NCI-H1436 treated with DMSO at 0.1 percent for 48 hours (cell line): ENCODE measurements at places on chromosomes 11 and 22.

DNA sequence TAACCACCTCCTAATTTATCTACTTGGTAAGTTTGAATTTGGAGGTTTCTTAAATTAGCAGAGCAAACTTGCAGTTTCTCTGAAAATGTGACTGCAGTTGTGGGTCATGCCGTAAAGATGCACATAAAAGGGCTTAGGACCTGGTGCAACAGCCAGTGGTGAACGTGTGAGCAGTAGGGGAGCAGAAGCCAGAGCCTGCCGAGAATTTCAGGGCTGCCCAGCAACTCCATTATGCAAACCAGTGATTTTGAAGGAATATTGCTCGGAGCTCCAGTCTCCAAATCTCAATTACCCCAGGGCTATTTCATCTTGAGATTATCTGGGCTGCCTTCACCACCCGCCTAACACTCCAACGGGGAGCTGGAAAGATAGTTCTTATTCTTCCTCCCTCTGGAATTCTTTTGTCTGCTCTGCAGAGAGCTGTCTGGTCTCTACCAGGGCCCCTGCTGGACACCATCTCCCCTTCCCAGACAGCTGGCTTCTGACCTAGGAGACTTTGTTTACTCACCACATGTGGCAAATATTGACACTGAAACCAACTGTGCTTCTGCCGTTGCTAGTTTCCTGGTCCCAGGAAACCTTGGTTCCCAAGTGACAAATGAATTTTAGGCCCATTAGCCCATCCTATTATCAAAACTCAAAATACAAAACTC, 93.9 kb downstream of the DSCAML1 start:
- DNase-seq = no peak

DNA sequence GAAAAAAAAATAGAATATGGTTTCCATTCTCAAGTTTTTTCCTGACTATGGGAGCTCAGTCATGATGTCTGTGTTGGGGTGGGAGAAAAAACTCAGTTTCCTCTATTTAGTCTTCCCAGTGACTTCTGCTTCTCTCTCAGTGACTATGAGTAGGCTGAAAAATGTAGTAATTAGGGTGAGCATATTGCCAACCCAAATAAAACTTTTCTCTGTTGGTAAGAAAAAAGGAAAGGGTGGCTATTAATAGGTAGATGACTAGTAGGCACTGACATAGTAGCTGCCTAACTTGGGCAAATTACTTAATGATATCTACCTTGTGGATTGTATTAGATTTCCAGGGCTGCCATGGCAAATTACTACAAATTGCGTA, 34.2 kb upstream of the BIRC3 start:
- DNase-seq = no peak

DNA sequence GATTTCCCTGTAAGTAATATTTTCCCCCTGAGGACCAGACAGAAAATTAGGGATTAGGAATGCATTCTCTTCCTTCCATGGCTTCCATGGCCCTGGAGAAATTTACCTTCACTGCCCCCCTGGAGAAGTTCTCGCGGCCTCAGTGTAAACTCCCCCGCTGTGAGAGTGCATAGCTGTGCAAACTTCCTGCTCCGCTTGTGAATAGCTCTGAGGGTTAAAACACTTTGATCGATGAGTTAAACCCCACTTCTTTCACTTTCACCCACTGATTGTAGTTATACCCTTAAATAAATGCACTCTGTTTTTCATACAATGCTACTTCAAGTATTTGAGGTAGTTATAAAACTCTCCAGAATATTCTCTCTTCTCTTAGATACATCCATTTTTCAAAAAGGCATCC, 190.8 kb downstream of the DSCAML1 start:
- no peak for DNase-seq

GRCh38 chr11:69094111-69094914, 45.6 kb downstream of the TPCN2 start:
- DNase-seq = no peak

- no peak for DNase-seq
Observed at GRCh38 chr11:127631974-127632373, 631.4 kb upstream of the KIRREL3 start.

GRCh38 chr11:57881647-57882046, 120.0 kb downstream of the CTNND1 start:
- no peak for DNase-seq

- no peak for DNase-seq
Observed at GRCh38 chr11:19800714-19801519, 88.3 kb downstream of the NAV2 start.

GRCh38 chr22:39498802-39499201, 3.3 kb upstream of the MIEF1 start:
- no peak for DNase-seq

GRCh38 chr11:34356130-34356529, 1.7 kb downstream of the ABTB2 start:
- no peak for DNase-seq

DNA sequence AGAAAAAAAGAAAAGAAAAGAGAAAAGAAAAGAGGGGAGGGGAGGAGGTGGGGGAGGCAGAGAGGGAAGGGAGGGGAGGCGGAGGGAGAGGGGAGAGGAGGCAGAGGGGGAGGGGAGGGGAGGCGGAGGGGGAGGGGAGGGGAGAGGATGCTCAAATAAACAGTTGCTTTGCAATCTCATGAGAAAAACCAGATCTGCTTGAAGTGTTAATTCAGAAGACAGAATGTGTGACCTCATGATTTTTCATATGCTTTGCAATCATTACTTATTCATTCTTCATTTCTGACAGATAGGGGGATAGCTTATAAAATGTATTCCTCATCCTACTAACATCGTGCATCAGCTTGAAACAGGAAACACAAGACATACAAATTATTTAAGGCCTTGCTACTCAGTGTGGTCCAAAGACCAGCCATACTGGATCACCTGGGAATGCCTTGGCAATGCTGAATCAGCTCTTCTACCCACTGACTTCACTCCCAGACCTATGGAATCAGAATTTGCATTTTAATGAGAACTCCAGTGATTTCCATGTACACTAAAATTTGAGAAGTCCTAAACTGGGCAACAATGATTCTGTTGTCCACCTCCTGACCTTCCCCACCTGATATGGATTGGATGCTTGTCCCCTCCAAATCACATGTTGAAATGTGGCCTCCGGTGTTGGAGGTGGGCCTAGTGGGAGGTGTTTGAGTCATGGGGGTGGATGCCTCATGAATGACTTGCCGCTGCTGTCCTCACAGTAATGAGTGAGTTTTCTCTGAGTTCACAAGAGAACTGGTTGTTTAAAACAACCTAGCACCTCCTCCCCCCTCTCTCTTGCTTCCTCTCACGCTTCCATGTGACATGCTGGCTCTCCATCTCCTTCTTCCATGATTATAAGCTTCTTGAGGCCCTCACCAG, 69.2 kb downstream of the CCDC34 start:
- DNase-seq = no peak

DNA sequence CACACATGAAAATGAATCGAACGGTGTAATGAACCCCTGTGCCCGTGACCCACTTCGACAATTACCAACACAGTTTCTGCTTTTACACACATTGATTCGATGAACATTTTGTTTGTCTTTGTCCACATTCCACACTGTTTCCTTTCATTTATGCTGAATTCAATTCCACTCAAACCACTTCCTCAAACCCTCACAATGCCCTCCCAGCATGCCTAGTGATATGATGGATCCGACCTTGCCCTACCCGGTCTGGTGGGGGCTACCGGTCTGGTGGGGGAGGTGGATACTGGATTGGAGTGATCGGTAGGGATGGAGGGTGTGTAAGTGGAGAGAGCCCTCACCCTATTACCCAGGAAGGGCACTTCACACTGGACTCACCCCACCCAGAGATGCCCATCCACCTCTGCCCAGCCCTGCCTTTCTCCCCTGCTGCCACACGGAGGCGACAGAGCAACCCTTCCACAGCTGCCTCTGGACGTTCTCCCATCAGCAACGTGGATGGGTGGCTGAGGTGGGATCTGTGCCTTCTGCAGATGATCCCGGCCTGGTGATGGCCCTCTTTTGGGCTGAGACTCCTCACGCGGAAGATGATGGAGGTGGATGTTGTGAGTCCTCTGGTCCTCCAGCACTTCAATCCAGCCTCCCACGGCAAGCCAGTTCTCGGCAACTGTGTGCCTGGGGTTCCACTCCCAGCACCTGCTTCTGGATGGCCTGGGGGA, 33.0 kb upstream of the P2RY2 start:
- DNase-seq = no peak

- DNase-seq = no peak
Observed at GRCh38 chr11:72569966-72570892, 104.0 kb downstream of the PDE2A start.

GRCh38 chr11:94455861-94456260, 37.8 kb downstream of the MRE11 start:
- DNase-seq = no peak

GRCh38 chr22:45565171-45565570, 62.5 kb downstream of the FBLN1 start:
- no peak for DNase-seq

GRCh38 chr11:45933131-45933831, 10.8 kb downstream of the LARGE2 start:
- no peak for DNase-seq

GRCh38 chr11:59172345-59173079, 580 bp downstream of the DTX4 start:
- DNase-seq = no peak

DNA sequence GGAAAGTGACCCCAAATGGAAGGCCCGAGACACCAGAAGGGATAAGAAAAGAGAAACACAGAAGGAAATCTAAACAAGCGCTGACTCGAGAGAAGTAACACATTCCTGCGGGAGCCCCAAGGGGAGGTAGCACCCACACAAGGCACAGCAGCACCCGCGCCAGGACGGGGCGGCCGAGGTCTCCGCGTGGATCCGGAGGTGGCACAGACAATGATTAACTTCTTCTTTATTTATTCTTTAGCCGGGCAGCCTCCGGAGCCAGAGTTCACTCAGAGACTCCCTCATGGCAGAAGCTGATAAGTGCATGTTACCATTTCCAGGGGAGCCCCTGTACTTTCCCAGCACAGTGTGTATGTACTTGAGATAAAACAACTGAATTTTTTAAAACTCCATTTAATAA, 5.1 kb downstream of the TOLLIP start:
- no peak for DNase-seq

DNA sequence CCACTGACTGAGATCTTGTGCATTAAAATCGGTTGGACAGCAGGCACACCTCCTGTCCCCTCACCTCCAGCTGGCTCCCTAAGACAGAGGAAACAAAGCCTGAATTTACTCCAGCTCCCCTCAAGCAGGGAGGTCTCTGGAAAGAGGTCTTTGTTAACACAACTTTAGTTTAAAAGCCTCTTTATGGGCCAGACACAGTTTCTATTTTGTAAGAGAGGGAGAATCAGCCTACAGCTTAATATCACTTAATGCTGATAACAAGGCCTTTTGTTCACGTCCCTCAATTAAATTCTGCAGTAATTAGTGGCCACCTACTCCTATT, 36.3 kb downstream of the PLEKHA7 start:
- no peak for DNase-seq

DNA sequence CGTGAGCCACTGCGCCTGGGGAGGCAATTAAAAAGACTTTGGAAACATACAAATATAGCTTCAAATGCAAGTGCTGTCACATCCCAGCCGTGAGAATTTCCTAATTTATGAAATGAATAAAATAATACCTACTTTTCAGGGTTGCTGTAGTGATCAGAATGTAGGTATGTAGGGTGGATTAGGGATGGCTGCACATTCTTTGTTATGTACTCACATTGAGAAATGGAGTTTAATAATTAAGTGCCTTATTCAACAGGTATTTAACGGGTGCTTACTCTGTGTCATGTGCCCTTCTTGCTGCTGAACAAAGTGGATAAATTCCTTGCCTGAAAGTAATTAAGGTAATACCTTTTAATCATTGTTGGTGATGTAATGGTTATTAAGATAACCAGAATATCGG, 37.0 kb downstream of the MMP7 start:
- no peak for DNase-seq

DNA sequence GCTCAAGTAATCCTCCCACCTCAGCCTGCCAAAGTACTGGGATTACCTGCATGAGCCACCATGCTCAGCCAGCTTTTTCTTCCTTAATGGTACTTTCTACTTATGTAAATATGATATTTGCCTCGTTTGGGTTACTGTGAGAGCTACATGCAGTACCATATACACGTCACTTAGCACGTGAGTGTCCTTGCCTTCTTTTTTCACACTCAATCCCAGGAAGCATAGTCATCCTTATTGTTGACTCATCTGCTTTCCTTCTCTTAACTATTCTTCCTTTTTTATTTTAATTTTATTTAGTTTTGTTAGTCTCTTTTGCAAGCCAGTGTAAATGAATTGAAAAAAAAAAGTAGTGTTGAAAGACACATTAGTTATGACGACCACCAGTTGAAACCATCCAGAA, 205.9 kb downstream of the HIPK3 start:
- no peak for DNase-seq

GRCh38 chr11:129590030-129590752, 214.5 kb downstream of the BARX2 start:
- no peak for DNase-seq

DNA sequence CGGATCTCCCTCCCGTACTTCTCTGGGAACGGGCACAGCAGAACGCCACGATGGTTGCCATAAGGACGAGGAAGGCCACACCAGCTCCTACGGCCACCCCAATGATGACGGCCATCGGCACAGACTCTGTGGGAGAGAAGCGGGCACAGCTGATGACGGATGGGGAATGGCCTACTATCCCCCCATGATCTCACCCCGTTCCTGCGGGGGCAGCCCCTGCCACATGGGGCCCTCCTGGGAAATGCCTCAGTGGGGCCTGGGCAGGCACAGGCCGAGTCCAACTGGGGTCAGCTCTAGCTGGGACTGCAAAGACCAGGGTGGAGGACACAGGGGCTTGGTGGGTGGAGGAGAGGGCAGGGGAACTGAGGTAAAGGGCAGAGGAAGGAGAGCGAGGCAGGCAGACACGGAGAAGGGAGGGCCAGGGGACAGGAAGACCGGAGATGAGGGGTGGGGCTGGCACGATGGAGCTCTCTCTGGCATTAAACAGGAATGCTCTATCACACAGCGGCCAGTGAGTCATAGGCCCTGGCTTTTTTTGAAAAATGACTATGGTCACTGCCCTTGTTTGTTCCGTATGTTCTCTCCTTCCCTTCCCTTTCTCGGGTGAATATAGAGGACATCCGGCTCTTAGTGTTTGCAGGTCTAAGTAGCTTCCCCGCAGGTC, 76.0 kb downstream of the ST3GAL4 start:
- no peak for DNase-seq

DNA sequence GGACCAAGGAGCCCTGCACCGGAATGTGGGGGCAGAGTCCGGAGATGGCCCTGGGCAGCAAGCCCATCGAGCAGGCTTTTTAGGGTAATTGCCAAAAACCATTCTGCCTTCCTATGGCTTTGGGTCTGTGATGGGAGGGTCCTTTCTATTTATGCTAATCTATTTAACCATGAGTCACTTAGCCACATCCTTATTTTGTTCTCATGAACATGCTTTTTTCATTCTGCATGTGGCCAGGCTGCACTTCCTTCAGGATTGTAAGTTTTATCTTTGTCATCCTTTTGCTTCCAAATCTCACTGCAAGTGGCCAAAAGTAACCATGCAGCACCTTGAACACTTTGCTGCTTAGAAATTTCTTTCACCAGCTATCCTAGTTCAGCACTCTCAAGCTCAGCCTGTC, 88.3 kb downstream of the EFCAB6 start:
- no peak for DNase-seq
